AG09309 (cell line): ENCODE measurements at places on chromosomes 3 and 15.

DNA sequence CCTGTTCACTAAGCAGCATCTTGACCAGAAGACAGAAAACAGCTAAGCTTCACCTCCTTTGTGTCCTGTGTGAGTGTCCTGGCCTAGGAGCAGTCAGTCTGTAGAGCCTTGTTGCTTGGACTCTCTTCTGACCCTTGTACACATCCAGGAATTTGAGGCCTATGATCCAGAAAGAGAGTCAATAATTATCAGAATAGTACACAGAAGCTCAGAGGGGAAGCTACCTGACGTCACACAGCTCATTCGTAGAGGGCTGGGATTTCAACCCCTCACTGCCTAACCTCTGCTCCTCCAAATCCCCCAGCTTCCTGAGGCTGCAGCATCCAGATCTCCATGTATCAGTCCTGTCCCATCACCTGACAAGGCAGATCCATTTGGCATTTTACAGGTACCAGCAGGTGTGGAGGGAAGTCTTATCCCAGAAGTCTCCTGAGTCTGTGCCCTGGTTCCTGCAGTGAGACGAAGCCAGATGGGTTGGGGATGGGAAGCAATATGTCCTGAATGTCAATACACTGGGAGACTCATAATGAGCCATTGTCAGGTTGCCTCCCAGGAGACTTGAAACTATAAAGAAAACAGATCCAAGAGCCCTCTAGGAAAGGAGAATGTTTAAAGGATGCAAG, 203.1 kb downstream of the MINAR1 start:
- no peak for DNase-seq

DNA sequence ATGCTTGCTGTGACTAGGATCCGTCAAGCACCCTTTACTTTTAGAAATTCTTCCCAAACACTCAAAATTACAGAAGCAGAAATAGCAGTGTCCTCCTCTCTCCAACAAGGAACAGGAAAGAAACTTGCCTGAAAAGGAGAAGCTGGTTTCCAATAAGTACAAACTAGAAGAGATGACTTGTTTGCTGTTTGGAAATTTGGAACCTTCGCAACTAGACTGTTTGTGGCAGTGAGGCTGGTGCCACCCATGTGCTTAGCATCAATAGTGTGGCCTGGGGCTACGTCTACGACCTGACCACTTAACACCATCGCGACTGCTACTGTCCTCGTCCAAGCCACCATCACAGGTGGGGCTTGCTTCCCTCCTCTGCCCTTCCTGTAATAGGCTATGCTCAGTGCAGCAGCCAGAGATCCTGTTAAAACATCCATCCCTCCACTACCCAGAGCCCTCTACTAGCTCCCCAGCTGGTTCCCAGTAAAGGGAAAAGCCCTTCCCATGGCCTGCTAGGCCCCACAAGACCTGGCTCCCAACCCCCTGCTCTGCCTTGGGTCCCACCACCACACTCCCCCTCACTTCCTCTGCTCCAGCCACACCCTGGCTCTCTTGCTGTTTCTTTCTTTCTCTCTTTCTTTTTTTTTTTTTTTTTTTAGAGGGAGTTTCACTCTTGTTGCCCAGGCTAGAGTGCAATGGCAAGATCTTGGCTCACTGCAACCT, 52.6 kb upstream of the CCR2 start:
- DNase-seq = no peak

GRCh38 chr3:196175722-196176121, 35.5 kb downstream of the ZDHHC19 start:
- no peak for DNase-seq

DNA sequence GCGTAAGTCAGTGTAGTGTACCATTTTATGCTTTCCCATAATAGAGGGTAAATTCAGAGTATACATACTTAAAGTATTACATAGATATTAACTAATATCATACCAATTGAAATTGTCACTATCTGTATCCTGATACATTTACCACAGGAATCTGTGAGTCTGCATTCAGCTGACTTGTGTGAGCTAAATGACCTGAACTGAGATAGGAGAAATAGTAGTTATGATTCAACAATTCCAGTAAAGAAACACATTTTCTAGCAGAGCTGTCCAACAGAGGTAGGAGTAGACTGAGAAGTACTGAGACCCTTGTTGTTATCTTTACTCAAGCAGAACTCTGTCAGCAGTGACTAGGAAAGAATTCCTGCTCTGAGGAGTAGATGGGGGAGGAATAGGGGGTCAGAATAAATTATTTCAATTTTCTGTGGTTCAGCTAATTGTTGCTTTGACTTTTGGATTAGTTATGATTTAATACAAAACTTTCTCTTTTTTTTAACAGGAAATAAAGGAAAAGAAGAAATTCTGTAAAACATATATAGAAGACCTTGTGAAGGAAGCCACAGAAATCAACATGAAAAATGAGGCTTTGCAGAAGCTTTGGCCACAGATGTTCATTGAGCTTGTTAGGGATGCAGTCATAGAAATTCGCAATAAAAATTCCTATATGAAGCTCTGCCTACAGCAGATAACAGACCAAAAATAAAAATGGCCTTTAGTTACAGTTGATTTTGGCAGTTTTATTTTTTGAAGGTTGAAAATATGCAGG, 66.2 kb upstream of the THSD4 start:
- DNase-seq = peak; percentile 77

DNA sequence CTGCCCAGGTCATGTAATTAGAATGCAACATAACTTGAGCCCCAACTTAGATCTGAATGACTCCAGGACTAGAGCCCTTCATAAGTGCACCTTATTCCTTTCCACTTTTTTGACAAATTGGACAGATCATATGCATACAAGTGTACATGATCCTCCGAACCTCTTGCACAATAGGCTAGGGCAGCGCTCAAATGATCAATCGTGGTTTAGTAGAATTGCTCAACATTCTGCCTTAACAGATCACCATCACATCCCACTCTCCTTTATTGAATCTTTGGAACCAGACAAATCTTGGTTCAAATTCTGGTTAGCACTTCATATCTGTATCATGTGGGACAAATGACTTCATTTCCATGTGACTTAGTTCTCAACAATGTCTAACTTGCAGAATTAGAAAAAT, 106.8 kb upstream of the CDIN1 start:
- no peak for DNase-seq

DNA sequence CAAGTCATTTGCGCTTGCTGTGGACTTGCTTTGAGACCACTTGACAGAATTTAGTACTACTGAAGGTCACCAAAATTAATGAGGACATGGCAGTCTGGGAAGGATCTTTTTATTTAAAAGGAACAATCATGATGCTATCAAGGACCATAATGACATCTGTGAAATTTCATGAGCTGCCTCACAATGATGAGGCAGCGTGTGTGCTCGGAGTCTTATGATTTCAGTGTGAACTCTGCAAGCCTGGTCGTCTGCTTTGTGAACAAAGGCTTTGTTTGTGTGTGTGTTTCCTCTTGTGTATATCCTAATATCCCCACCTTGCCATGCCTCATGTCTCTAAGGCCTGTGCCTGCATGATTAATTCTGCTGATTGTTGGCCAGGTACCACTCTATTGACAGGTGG, 46.7 kb downstream of the RAD54L2 start:
- DNase-seq = no peak
